ENCODE measurements at places on chromosomes 5 and 9.

DNA sequence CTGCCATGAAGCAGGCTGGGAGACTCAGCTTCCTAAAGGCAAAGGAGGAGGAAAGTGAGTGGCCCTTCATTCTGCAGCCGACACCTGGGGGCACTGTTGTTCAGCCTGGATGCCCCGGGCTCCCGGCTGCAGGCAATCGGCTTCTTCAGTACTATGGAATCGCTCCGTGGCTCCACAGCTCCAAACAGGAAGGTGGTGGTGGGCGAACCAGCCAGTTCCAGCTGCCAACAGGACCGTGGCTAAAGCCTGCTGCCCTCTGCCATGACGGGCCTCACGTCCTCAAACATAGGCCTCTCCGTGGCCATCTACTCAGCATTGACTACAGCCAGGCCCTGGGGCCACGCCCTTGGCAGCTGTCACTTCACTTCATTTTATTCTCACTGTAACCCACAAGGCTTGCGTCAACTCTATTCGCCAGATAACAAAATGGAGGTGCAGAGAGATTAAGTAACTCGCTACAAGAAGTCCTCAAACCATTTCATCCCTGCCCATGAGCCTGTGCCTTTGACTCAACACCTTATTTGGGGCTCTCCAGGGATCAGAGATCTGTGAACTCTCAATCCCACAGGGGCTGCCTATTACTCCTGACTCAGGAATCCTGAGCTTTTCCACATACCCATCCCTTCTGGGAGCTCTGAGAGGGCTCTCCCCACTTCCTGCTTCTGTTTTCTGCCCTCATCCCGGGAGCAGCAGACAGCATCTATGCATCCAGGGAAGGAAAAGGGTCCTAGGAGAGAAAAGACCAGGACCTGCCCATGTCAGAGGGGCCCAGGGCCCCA, 38.0 kb downstream of the PAX5 start:
- DNase-seq, result peak; percentile 20

DNA sequence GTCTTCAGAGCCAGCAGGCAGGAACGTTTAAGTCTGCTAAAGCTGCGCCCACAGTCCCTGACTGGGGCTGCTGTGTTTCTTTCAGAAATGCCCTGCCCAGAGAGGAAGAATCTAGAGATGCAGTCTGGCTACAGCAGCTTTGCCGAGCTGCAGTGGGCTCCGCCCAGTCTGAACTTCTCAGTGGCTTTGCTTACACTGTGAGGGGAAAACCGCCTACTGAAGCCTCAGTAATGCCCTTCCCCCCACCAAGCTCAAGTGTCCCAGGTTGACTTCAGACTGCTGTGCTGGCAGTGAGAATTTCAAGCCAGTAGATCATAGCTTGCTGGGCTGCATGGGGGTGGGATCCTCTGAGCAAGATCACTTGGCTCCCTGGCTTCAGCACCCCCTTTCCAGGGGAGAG, 78.4 kb downstream of the SREK1 start:
- DNase-seq, result no peak

DNA sequence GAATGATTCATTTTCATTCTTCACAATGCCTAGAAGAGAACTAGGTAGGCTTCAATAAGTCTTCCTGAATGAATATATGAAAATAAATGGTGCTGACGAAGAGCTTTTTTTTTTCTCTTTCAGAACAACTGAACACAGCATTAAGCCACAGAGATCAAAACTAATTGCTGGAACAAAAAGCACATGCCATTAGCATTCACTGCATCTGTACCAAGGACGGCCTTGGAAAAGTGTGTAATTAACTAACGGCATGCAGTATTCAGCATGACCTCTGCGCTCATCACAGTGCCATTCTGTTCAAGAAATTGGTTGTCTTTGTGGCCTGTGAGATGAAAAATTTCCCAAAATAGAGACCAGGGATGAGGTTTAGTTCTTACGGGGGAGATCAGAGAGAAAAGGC, 99.3 kb downstream of the NUDT12 start:
- no peak for DNase-seq

GRCh38 chr5:6719896-6720560, 6.8 kb downstream of the TENT4A start:
- no peak for DNase-seq

DNA sequence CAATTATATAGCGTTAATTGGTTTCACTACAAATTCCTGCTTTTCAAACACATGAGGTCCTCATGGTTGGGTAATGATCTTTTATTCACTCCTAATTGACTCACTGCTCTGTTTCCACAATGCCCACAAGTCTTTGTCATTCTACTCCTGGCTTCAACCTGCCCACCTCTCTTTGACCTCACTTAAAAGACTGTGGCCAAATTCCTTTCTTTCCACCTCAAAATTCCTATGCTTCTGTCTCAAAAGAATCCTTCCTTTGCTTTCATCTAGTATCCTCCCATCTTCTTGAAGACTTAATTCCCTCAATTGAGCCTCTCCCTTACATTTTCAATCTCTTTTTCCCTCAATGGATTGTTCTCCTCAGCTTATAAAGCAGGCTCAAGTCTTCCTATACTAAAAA, 4.9 kb downstream of the APBA1 start:
- no peak for DNase-seq

DNA sequence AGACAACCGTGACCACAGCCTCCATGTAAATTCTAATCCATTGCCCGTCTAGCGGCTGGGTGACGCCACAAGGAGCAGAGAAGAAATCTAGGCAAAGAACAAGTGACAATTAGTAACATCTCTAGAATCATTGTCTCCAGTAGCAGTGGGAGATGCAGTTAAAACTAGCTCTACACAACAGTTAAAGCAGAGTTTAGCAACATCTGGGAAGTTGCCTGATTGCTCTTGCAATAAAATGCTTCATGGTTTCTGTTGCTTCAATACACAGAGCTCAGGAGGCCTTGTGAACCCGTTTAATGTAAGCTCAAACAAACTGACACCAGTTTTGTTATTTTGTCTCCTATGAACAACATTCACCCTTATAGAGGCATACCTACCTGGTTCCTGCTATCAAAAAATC, 369.8 kb upstream of the PDE4D start:
- no peak for DNase-seq

GRCh38 chr9:34380034-34380510, 3.4 kb upstream of the MYORG start:
- no peak for DNase-seq

Measured in fibroblast of the conjunctiva (primary cell).